ENCODE measurements at places on chromosomes 2 and 18. TPM values are rescaled to one million over a fixed set of nuclear protein-coding genes. Genes with fewer than 3 reads are reported as not detected.

GRCh38 chr2:186934420-186934819 is 85.5 kb upstream of the ZSWIM2 start:
- no peak overlapping the region for H3K4me3 ChIP-seq
- DNase-seq: no peak
- no peaks in the 10 kb centered on the region for H3K4me1 ChIP-seq
- no peak overlapping the region for H3K27ac ChIP-seq

GRCh38 chr2:60371681-60372080 is 181.8 kb downstream of the BCL11A start:
- no peak for DNase-seq
- H3K4me1 ChIP-seq: peaks cover 11% of the 10 kb centered on the region
- H3K4me3 ChIP-seq: no peak overlapping the region
- H3K36me3 ChIP-seq: no peaks in the 10 kb centered on the region
- no peaks in the 10 kb centered on the region for H3K27me3 ChIP-seq

GRCh38 chr2:54708584-54709335 is 14.7 kb upstream of the EML6 start:
- peaks cover 18% of the 10 kb centered on the region for H3K4me1 ChIP-seq
- H3K4me3 ChIP-seq: peak overlapping the region; percentile 70
- DNase-seq: peak; percentile 34
- H3K36me3 ChIP-seq: no peaks in the 10 kb centered on the region

SSB gene
- total RNA-seq: 54.8 TPM

DNA sequence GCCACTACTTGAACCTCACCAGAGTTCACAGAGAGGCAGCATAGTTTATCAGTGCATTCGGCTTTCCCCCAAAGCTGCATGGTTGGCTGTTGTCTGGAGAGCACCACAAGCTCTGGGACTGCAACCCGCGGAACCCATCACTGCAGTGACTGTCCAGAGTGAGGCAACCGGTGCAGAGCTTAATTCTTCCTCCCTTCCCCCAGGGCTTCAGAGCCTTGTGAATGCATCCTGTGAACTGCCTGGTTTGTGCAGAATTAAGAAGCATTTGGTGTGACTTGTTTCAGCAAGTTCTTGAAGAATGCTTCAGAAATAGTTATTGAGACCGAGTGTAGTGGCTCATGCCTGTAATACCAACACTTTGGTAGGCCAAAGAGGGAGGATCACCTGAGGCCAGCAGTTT is 99.2 kb upstream of the FOSL2 start:
- H3K4me3 ChIP-seq: no peak overlapping the region
- DNase-seq: no peak
- H3K27me3 ChIP-seq: no peaks in the 10 kb centered on the region

UPP2 gene
- total RNA-seq: not detected

PROC gene
- total RNA-seq: not detected

TMEM247 gene
- total RNA-seq: not detected

DNA sequence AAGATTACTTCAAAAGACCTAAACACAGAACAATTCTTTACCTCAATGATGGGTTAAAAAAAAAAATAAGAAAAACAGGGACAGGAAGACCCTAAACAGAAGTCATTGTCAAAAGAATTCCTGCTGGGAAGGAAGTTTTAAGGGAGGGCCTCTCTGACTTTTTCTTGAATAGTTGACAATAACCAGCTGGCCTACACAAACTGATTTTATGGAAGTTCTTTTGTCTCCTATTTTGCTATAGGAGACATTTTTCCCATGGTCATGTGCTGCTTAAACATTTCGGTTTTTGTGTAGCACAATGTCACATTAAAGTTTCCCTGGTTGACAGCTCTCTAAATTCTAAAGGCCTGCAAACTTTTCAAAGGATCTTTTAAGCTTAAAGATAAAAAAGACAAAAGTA is 55.3 kb downstream of the RFTN2 start:
- H3K27ac ChIP-seq: peak overlapping the region; percentile 71
- H3K27me3 ChIP-seq: no peaks in the 10 kb centered on the region
- peaks cover 19% of the 10 kb centered on the region for H3K36me3 ChIP-seq
- H3K4me1 ChIP-seq: peaks cover 12% of the 10 kb centered on the region
- no peak overlapping the region for H3K4me3 ChIP-seq

NEMP2 gene
- total RNA-seq: 1.5 TPM

DNA sequence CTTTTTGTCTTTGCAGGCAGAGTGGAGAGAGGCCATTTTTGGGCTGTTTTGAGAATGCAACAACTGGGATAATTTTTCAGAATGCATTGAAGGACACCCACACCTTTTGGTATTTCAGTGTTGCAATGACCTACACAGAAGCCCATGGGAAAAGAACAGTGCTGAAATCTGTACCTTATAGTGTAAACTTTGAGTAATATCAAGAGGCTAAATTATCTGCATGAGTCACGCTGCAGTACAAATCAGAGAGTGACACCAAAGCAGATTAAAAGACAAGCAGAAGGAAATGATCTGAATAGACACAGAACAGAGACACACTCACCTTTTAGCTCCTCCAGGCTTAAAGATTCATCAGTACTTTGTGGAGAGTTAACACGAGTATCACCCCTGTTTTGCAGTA is 265.3 kb downstream of the PAX3 start:
- H3K27me3 ChIP-seq: peaks cover 8% of the 10 kb centered on the region
- no peak overlapping the region for H3K4me3 ChIP-seq
- no peak for DNase-seq

- H3K36me3 ChIP-seq: no peaks in the 10 kb centered on the region
- H3K27ac ChIP-seq: no peak overlapping the region
- peaks cover 7% of the 10 kb centered on the region for H3K4me1 ChIP-seq
- no peaks in the 10 kb centered on the region for H3K27me3 ChIP-seq
These were observed 898.1 kb downstream of the EPHA4 start for GRCh38 chr2:220674033-220674432.

DUSP2 gene
- total RNA-seq: 0.82 TPM

- DNase-seq: no peak
- H3K4me3 ChIP-seq: no peak overlapping the region
- H3K4me1 ChIP-seq: no peaks in the 10 kb centered on the region
- H3K27me3 ChIP-seq: peaks cover 23% of the 10 kb centered on the region
These were observed 39.5 kb upstream of the FAM110C start for GRCh38 chr2:85761-86160.

- H3K27me3 ChIP-seq: no peaks in the 10 kb centered on the region
- no peak overlapping the region for H3K4me3 ChIP-seq
- H3K27ac ChIP-seq: no peak overlapping the region
- H3K36me3 ChIP-seq: no peaks in the 10 kb centered on the region
- DNase-seq: no peak
- no peaks in the 10 kb centered on the region for H3K4me1 ChIP-seq
These were observed 522.7 kb downstream of the THSD7B start for GRCh38 chr2:137287913-137288639.

NAT8 gene
- not detected for total RNA-seq

- H3K27me3 ChIP-seq: no peaks in the 10 kb centered on the region
- H3K36me3 ChIP-seq: no peaks in the 10 kb centered on the region
- peaks cover 18% of the 10 kb centered on the region for H3K4me1 ChIP-seq
- no peak overlapping the region for H3K27ac ChIP-seq
- no peak for DNase-seq
These were observed 2.8 kb upstream of the BBS5 start for GRCh38 chr2:169476459-169476858.

DNA sequence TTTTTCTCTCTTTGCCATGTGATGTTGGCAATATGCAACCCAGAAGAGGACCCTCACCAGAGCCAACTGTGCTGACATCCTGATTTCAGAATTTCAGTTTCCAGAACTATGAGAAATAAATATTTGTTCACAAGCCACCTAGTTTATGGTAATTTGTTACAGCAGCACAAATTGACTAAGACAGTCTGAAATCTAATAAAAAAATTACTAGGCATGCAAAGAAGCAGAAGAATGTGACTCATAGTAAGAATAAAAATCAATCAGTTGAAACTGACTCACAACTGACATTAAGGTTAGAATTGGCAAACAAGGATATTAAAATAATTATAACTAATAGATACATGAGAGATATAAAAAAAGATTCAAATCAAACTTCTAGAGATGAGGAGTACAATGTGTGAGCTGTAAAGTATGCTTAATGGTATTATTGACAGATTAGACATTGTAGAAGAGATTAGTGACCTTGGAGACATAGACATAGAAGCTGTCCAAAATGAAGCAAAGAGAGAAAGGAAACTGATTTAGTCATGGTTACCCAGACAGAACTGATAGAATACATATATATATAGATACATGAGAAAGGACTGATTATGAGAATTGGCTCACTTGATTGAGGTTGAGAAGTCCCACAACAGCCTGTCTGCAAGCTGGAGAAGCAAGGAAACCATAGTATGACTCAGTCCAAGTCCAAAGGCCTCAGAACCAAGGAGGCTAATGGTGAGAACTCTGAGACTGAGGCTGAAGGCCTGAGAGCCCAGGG is 27.8 kb upstream of the TTC39C start:
- no peak overlapping the region for H3K27ac ChIP-seq
- no peak for DNase-seq
- H3K36me3 ChIP-seq: no peaks in the 10 kb centered on the region
- no peak overlapping the region for H3K4me3 ChIP-seq

CHRND gene
- not detected for total RNA-seq

DNA sequence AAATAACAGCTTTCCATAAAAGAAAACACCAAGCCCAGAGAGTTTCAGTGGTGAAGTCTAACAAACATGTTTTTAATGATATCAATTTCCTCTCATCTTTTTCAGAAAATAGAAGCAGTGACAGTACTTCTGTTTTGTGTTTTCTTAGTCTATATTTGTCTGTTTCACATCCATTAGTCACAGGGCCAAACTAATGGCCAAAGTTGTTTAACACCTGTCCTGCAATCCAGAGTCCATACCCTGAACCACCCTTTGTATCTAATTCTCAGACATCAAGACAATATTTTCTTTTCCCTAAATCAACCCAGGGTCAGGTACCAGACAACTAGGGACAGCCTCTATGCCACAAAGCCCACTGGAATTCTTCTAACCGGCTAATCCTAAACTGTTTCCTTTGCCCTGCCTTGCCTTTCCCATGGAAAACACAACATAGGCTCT is 25.9 kb downstream of the TMSB10 start:
- DNase-seq: no peak
- no peaks in the 10 kb centered on the region for H3K36me3 ChIP-seq
- peaks cover 5% of the 10 kb centered on the region for H3K4me1 ChIP-seq
- H3K27ac ChIP-seq: no peak overlapping the region

- DNase-seq: no peak
- no peaks in the 10 kb centered on the region for H3K27me3 ChIP-seq
- no peaks in the 10 kb centered on the region for H3K4me1 ChIP-seq
- H3K27ac ChIP-seq: no peak overlapping the region
- H3K36me3 ChIP-seq: no peaks in the 10 kb centered on the region
- H3K4me3 ChIP-seq: no peak overlapping the region
These were observed 138.1 kb downstream of the SCG2 start for GRCh38 chr2:223464071-223464470.

ALPI gene
- total RNA-seq: not detected

DPY30 gene
- total RNA-seq: 37.5 TPM

GRCh38 chr2:637804-638203 is 39.4 kb downstream of the TMEM18 start:
- H3K27me3 ChIP-seq: peaks cover 60% of the 10 kb centered on the region
- peaks cover 8% of the 10 kb centered on the region for H3K4me1 ChIP-seq
- H3K27ac ChIP-seq: no peak overlapping the region
- no peaks in the 10 kb centered on the region for H3K36me3 ChIP-seq
- H3K4me3 ChIP-seq: no peak overlapping the region
- no peak for DNase-seq

- H3K36me3 ChIP-seq: no peaks in the 10 kb centered on the region
- H3K4me3 ChIP-seq: peak overlapping the region; percentile 80
- H3K27ac ChIP-seq: peak overlapping the region; percentile 99
- peaks cover 82% of the 10 kb centered on the region for H3K4me1 ChIP-seq
- DNase-seq: no peak
These were observed 1.2 kb downstream of the SERTAD2 start for GRCh38 chr2:64652231-64653108.

- peak overlapping the region; percentile 59 for H3K27ac ChIP-seq
- no peaks in the 10 kb centered on the region for H3K27me3 ChIP-seq
- DNase-seq: no peak
- H3K36me3 ChIP-seq: no peaks in the 10 kb centered on the region
- peaks cover 77% of the 10 kb centered on the region for H3K4me1 ChIP-seq
These were observed 7.7 kb downstream of the ITSN2 start for GRCh38 chr2:24352664-24353063.

GRCh38 chr2:107462181-107462580 is 364.5 kb upstream of the RGPD4 start:
- no peak for DNase-seq
- H3K36me3 ChIP-seq: no peaks in the 10 kb centered on the region
- no peak overlapping the region for H3K27ac ChIP-seq
- H3K27me3 ChIP-seq: no peaks in the 10 kb centered on the region

DNA sequence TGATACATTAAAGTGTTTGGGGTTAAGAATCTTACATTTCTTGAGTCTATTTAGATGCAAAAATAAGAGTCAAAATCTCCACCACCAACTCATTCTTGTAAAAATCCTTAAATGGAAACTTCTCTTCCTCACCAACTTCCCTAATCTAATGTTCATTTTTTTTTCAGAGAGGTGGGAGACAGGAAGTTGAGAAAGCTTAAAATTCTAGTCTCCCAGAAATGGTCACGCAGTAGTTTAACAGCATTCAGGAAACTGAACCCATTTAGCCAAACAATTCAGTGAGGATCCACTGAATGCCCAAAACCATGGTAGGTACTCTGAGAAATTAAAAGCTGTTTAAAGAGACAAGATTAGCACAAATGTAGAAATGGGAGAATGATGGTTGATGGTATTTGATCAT is 69.0 kb downstream of the TXNL1 start:
- H3K36me3 ChIP-seq: no peaks in the 10 kb centered on the region
- H3K4me3 ChIP-seq: no peak overlapping the region
- DNase-seq: no peak
- H3K27me3 ChIP-seq: no peaks in the 10 kb centered on the region
- H3K27ac ChIP-seq: no peak overlapping the region

MYO3B gene
- 0.05 TPM for total RNA-seq

GRCh38 chr2:23402205-23402740 is 17.3 kb downstream of the KLHL29 start:
- no peak for DNase-seq
- H3K4me1 ChIP-seq: peaks cover 12% of the 10 kb centered on the region
- no peak overlapping the region for H3K4me3 ChIP-seq
- H3K36me3 ChIP-seq: no peaks in the 10 kb centered on the region
